B cell (primary cell): ENCODE measurements at places on chromosomes 2 and 18. TPM values are rescaled to one million over a fixed set of nuclear protein-coding genes. Genes with fewer than 3 reads are reported as not detected.

The CRACDL gene
- total RNA-seq = 0.07 and 0.25 TPM in 2 replicates

The SOX11 gene
- total RNA-seq = 0.07 TPM in 1 of 2 replicates, not detected in the other

The C2orf76 gene
- total RNA-seq = 11.5 and 13.6 TPM in 2 replicates

The EML6 gene
- total RNA-seq = 47.2 and 53.7 TPM in 2 replicates

The UPP2 gene
- not detected in 2 replicates for total RNA-seq

The GTF2A1L gene
- not detected in 2 replicates for total RNA-seq

The NPHP1 gene
- total RNA-seq = 1.6 and 2.4 TPM in 2 replicates

The SMPD4 gene
- total RNA-seq = 63.8 and 67.5 TPM in 2 replicates

The CRIM1 gene
- total RNA-seq = 5.0 and 6.4 TPM in 2 replicates

The KLHL14 gene
- total RNA-seq = 42.0 and 42.5 TPM in 2 replicates

The TNFAIP6 gene
- not detected in 2 replicates for total RNA-seq

The MSTN gene
- total RNA-seq = not detected in 2 replicates

The SLC8A1 gene
- total RNA-seq = 0.12 and 0.20 TPM in 2 replicates

The GNLY gene
- total RNA-seq = 4.2 and 4.3 TPM in 2 replicates

The CTAGE1 gene
- not detected in 2 replicates for total RNA-seq

The SERPINB4 gene
- not detected in 2 replicates for total RNA-seq

The FNDC4 gene
- not detected in 2 replicates for total RNA-seq

The CRYBA2 gene
- total RNA-seq = not detected in 2 replicates

The C2orf80 gene
- not detected in 2 replicates for total RNA-seq

The ASTL gene
- total RNA-seq = 0.41 and 0.59 TPM in 2 replicates

The GRB14 gene
- total RNA-seq = not detected in 2 replicates

The HOXD12 gene
- total RNA-seq = not detected in 2 replicates

The DOK6 gene
- not detected in 2 replicates for total RNA-seq

The TRIB2 gene
- 35.0 and 36.3 TPM in 2 replicates for total RNA-seq

The ZNF892 gene
- 5.5 and 8.3 TPM in 2 replicates for total RNA-seq

The AGXT gene
- total RNA-seq = not detected in 2 replicates

The ADAM17 gene
- total RNA-seq = 57.8 and 60.5 TPM in 2 replicates

The DNAH7 gene
- total RNA-seq = 0.05 TPM in 1 of 2 replicates, not detected in the other

The FRZB gene
- total RNA-seq = 0.10 TPM in 1 of 2 replicates, not detected in the other
